Skeletal muscle cell (primary cell): ENCODE measurements at places on chromosomes 2 and 18.
A peak's percentile ranks its signal among the peaks of the same experiment; 100 is the strongest.

GRCh38 chr2:235279965-235280364 is 213.9 kb upstream of the AGAP1 start:
- DNase-seq, result no peak

DNA sequence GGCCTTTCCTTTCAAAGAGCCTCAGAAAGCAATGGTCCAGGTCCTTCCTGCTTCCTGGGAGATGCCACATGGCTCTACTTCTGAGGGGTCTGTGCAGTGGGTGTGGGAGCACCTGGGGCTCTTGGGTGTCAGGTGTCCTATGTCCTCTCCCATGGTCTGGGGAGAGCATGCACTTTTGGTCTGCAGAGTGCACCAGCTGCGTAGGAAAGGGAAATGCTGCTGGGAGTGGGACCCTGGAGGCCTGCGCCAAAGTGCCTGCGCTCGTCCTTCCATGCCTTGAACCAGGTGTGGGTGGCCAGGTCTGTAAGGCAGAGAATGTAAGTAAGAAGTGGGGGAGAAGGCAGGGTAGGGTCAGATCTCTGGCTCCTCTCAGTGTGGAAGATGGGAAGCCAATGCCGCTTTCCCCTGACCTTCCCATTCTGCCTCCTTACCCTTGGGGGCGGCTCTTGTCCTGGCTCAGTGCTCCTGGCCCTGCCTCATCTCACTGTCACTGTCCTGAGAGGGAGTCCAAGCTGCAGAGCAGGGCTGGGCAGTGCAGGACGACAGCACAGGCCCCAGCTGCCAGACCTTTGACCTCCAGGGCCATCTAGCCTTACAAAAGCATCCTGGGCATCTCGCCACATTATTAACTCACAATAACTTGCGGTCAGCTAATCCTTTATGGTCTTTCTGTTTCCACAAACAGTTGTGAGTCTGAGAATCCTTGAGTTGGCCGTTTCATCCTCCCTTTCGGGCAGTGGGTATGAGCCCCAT is 6.6 kb upstream of the PROM2 start:
- no peak for DNase-seq

DNA sequence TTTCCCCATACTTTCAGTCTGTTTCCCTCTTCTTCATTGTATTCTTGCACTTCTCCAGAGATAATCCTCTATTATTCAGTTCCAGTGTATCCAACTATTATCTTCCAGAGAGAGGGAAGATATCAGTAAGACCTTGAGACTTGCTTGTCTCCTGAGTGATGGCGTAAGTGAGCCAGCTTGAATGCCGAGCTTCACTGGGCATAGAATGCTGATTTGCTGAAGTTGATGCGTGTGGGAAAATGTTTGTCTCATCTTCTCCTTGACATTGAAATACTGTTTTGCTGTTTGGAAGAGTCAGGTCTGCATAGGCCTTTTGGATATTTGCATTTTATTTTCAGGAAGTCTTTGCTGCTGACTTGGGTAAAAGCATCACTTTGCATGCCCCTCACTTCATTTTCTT is 41.1 kb upstream of the MGAT5 start:
- no peak for DNase-seq

GRCh38 chr2:226730481-226730880 is 69.1 kb downstream of the IRS1 start:
- DNase-seq, result no peak

DNA sequence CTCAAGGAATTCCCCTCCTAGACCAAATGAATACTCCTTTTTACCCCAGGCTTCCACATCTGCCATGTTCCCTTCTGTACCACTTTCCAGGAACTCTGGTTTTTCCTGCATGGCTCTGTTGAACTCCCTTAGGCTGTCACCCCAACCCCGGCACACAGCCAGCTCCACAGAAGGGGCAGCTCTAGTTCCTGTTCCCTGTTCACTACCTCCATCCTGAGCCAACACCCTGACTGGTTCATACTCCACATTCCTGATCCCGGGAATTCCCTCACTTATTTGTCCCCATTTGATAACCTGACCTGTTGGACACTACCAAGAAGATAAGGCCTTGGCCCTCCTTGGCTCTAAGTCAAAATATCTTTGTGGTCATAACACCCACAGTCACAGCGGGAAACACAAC is 280.9 kb upstream of the RAB6C start:
- no peak for DNase-seq

GRCh38 chr2:209121691-209122090 is 302.2 kb upstream of the MAP2 start:
- no peak for DNase-seq

DNA sequence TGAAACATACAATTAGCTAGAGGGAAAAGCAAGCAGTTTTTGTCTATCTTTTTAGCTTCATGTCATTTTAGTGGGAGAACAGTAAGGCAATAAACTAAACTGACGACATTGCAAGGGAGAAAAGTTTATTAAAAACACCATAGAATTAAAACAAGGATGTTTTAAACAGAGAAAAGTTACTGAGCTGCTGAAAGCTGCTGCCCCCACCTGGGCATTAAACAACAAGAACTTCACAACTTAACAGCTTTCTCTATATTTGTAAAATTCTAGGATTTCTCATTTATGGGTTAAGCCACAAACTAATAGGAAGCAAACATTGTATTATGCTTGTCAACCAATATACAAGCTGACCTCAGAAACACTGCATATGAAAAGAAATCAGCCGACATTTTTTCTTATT is 289.2 kb downstream of the ERBB4 start:
- DNase-seq, result peak; percentile 7

DNA sequence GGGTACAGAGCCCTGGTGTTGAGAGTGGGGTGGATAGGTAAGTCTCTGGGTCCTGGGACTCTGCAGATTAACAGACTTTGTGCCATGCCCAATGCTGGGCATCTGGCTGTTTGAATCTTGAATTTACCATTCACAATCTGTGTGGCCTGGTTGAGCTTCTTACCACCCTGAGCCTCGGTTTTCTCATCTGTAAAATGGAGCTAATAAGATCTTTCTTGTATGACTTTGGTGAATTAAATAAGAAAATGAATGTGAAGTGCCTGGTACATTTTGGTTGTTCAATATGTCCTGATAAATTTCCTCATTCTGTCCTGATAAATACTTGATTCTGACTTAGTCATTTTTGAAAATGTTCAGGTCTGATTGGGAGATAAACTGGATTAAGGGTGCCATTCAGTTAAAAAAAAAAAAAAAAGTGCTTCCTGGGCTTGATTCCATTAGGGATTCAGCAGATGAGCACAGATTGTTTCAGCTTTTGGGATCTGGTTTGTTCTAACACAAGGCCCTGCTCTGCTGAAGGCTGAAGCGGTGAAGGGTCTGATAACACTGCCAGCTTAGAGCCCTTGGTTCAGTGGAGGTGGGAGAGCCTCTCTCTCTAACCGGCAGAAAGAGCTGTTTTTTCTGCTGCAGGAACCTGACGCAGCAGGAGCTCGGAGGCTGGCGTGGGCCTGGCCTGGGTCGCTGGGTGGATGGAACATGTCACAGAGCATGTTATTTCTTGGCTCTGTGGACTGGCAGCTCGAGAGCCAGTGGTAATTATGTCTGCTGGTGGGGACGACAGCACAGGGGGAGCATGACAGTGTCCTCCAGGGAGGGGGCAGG is 84.5 kb upstream of the MCFD2 start:
- DNase-seq, result no peak
